Effector CD4-positive, alpha-beta T cell (primary cell): ENCODE measurements at places on chromosomes 7 and 10.

GRCh38 chr10:64275001-64275400 is 753.8 kb downstream of the REEP3 start:
- no peak for DNase-seq

DNA sequence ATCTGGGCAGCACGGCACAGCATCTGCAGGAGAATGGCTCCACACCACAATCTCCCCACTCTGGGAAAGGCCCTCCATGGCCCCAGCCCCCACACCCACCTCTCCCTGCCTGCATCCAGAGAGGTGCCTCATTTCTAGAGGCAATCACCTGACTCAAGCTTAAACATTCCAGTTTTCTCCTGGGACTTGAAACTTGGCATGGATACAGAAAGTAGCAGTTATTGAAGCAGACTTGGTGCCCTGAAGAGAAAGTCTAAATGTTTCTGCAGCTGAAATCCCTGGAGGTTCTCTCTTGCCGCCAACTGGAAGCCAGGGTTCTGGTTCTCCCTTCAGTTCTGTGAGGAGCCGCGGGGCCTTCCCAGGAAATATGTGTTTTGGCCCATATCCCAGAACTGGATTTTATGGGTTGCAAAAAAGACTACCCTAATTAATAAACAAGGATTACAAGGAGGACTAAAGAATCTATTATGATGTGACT is 122.8 kb downstream of the SKIDA1 start:
- DNase-seq: no peak

DNA sequence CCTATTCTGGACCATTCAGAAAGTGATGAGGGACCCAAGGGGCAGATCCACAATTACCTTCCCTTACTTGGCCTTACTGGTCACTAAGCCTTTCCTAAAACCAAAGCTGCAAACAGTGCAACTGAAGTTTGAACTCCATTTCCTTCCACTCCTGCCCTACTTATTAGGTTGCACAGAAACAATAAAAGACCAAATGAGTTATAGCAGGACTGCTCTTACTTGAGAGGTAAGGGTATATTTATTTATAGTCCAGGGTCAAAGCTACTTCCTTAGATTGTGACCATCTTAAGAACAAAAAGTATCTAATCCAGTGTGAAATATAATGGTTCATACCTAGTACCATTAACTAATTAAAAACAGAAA is 27.0 kb downstream of the CDK6 start:
- no peak for DNase-seq

DNA sequence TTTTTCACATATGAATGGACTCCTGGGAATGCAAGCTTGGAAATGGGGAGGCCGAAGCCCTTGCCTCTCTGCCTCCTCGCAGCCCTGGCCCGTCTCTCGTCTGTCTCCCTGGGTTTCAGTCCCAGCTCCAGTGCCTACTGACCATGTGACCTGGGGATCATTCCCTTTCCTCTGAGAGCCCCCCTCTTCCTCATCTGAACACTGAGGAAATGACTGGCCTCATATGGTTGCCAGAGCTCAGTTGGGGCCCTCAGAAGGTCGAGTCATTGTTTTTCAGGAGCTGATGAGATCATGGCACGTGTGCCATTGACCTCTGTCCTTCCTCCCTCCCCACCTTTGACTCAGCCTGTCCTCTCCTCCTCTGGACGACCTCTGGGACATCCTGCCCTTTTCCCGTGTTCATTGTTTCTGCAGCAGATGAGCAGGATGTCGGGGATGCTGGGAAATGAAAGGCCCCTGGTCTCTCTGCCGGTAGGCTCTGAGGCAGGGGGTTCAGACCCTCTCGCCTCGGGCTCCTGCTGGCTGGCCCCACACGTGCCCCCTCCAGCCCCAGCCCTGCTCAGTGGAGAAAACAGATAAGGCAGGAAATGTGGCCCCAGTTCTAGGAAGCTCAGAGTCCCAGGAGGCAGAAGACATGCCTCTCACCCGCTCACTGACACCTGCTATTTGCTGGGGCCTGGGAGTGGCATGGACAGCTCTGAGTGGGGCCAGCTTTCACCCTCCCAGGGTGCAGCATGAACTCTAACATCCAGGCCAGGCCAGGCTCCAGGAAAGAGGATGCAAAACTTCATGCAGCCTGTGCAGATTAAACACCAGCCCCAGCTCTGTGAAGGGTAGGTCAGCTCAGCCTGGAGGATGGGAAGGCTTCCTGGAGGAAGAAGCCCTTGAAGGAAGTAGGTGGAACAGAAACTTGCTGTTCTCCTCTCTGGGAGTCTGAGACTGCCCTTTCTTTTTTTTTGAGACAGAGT is 8.3 kb upstream of the PPP1R35 start:
- no peak for DNase-seq

- DNase-seq: no peak
Measured at GRCh38 chr7:2157473-2158279, 75.1 kb downstream of the MAD1L1 start.

GRCh38 chr7:132154695-132155471 is 421.4 kb downstream of the PLXNA4 start:
- DNase-seq: no peak
